ENCODE measurements at places on chromosomes 5 and 9. TPM values are rescaled to one million over a fixed set of nuclear protein-coding genes. Genes with fewer than 3 reads are reported as not detected.

GRCh38 chr9:95409650-95410426, 92.3 kb upstream of the FANCC start:
- DNase-seq, result no peak

Gene NUTM2G
- total RNA-seq, result not detected

DNA sequence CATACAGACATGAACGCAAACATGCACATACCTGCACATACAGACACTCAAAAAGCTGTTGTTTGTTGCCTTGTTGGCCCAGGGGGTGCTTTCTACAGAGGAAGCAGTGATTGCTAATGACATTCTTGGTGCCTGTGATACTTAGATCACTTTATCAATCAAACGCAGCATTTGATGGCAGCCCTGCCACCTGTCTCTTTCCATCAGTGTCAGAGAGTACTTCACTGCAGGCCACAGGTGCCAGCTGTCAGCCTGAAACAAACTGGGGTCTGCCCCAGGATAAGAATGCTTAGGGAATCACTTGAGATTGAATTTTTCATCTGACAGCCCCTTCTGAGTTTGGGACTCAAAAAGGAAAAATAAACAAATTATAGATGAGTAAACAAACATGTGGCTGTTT, 388.9 kb upstream of the SGCD start:
- DNase-seq, result no peak

Gene RXRA
- total RNA-seq, result 5.6 TPM

DNA sequence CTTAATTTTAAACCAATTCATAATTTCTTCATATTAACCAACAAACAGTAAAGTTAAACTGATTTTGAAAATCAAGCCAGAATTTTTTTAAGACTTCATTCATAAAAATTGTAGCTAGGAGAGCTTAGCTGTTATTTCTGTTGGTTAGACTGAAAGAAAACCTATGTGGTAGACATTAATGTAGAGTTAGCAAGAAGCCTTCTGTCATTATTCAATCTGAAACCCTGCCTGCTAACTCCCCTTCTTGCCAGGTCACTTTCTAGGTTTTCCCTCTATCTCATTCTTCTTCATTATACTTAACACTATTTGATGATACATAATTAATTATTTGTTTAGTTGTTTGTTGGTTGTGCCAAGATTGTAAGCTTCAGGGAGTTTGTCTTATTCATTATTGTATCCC, 304.3 kb upstream of the MEF2C start:
- no peak for DNase-seq

- peak; percentile 44 for DNase-seq
Observed at GRCh38 chr9:131627648-131628458, 82.5 kb downstream of the PRRT1B start.

Gene BTNL8
- not detected for total RNA-seq

DNA sequence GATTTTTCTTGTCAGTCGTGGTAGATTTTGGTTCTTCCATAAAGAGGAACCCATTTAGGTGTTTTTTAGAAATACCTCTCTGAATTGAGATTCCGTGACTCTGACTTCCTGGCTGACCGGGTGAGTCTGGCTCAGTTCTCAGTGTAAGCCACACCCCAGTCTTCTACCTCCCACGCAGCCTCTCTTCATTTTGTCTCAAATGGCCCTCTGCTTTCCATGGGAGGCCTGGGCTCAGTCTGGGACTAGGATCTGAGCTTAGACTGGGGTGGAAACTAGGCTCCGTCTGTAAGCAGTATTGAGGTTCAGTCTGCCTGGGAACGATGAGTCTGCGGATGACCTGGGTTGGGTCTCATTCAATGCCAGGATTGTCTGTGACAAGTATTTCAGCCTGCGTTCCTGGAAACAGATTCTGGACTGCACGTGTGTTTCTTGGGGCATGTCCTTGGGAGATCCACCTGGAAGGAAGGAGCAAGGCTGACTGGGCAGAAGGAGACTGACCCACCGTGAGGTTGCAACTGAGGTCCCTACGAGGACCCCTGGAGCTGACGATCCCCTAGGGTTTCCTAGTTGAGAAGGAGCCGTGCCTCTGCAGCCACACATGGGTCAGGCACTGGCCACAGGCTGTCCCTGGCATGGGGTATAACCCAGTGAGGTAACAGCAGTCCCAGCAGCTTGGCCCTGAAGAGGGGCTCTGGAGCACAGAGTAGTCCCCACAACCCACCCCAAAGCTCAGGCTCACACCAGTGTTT, 12.4 kb upstream of the CRB2 start:
- DNase-seq, result peak; percentile 10

DNA sequence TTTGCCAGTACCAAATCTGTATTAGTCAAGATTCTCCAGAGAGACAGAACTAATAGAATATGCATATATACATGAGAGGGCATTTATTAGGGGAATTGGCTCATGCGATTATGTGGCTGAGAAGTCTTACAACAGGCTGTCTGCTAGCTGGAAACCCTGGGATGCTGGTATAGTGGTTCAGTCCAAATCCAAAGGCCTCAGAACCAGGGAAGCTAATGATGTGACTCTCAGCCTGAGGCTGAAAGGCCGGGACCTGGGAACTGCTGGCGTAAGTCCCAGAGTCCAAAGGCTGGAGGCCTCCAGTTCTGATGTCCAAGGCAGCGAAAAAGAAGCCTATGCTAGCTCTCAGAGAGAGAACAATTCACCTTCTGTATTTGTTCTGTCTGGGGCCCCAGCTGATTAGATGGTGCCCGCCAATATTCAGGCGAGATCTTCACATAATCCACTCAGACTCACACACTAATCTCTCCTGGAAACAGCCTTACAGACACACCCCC, 84.1 kb downstream of the KIAA1958 start:
- DNase-seq, result no peak

DNA sequence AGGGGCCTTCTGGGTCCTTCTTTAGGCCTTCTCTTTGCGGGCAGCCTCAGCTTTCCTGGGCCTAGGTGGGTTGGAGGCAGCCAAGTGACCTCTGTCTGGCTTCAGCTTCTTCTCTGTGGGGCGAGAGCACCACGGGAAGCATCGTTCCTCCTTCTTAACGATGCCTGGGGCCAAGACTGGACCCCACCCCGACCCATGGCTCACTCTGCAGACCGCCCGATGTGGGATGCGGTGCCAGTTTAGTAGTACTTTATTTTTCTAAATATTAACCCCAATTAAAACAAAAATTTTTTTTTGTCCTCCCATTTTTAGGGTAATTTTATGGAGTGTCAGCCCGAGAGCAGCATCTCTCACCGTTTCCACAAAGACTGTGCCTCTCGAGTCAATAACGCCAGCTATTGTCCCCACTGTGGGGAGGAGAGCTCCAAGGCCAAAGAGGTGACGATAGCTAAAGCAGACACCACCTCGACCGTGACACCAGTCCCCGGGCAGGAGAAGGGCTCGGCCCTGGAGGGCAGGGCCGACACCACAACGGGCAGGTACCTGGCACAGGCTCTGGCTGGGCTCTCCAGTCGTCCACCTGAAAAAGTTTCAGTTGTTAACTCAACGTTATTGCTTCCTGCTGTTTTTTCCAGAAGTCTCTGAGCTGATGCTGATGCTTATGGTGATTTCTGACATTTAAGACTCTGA, 101.1 kb upstream of the CACNA1B start:
- no peak for DNase-seq

- no peak for DNase-seq
Observed at GRCh38 chr5:173239233-173239593, 4.2 kb upstream of the NKX2-5 start.

GRCh38 chr5:171580502-171581265, 161.2 kb downstream of the FGF18 start:
- no peak for DNase-seq

DNA sequence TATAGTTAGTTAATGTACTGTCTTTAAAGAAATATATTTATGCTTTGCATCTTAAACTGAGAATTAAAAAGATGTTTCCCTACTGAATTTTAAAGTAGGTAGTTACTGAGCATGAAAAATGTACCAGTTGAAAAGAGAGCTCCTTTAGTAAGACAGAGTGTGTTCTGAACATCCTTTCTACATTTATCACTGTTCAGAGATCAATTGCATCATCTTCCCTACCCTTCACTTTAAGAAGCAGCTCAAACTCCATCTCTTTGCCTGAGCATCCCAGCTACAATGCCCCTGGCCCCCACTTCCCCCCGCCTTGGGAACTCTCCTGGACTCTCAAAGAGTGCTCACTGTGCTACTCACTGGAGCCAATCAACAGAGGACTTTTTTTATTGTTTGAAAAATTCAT, 164.7 kb downstream of the GNAQ start:
- no peak for DNase-seq

Gene BARHL1
- not detected for total RNA-seq

GRCh38 chr5:178450121-178451028, 139.8 kb downstream of the COL23A1 start:
- DNase-seq, result no peak

Gene TOMM5
- 46.4 TPM for total RNA-seq

- DNase-seq, result no peak
Observed at GRCh38 chr9:125161284-125161918, 18.1 kb upstream of the SCAI start.

- no peak for DNase-seq
Observed at GRCh38 chr5:147617191-147617606, 107.3 kb upstream of the DPYSL3 start.

GRCh38 chr5:39360471-39361111, 3.7 kb downstream of the C9 start:
- no peak for DNase-seq

- DNase-seq, result no peak
Observed at GRCh38 chr5:107868650-107869409, 198.1 kb upstream of the EFNA5 start.

DNA sequence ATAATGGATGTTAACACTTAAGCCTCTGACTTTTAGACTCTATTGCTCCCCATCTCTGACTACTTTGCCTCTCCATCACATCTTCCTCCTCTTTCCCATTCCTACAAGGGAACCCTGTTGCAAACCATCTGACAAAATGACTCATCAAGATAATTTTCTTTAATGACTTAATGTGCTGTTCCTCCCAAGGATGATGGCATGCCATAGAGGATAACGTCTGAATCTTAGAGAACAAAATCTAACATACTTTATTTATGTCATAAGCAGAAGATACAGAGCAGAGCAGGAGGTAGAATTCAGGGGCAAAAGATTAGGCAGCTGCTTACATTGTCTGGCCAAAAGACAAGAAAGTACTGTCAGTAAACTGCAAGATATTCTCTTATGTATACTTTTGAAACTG, 76.8 kb downstream of the FGF10 start:
- DNase-seq, result no peak

DNA sequence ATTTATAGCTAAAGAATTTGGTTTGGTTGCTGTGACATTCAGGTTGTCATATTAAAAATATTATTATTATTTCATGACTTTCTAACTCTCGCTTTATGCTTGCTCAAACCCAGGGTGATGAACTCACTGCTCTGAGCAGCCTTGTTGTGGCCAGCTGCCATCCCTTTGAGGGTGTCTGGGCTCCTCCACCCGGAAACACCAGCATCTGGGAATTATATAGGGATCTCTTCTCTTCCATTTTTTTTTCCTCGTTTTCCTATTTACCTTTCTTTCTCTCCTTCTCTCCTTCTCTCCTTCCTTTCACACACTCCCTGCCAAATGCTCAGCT, 355.8 kb upstream of the SMARCA2 start:
- no peak for DNase-seq

Gene IER5L
- 8.8 TPM for total RNA-seq

Gene FOXD4L5
- total RNA-seq, result 0.63 TPM

GRCh38 chr9:134936346-134937163, 18.8 kb upstream of the FCN1 start:
- no peak for DNase-seq

DNA sequence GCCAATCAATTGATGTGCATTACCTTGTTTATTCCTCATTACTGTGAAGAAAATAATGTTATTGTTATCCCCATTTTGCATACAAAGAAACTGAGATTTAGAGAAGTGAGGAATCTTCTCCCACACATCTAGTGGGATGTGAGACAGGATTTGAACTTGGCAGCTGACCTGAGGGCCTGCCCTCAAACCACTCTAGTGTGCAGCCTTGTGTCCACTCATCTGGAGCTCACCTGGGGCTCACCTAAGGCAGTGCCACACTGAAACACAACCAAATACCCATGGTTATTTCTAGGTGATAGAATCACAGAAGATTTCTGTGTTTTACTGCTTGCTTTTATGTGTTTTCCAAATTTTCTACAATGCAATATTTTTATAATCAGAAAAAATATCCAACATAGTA, 94.7 kb upstream of the SAP30L start:
- no peak for DNase-seq

- DNase-seq, result no peak
Observed at GRCh38 chr9:88706193-88707113, 171.5 kb downstream of the NXNL2 start.

GRCh38 chr9:34956648-34957047, 1.4 kb upstream of the PHF24 start:
- no peak for DNase-seq

GRCh38 chr5:33079548-33079947, 361.2 kb upstream of the TARS1 start:
- DNase-seq, result no peak

- DNase-seq, result no peak
Observed at GRCh38 chr5:141780240-141780951, 97.8 kb downstream of the PCDH1 start.

DNA sequence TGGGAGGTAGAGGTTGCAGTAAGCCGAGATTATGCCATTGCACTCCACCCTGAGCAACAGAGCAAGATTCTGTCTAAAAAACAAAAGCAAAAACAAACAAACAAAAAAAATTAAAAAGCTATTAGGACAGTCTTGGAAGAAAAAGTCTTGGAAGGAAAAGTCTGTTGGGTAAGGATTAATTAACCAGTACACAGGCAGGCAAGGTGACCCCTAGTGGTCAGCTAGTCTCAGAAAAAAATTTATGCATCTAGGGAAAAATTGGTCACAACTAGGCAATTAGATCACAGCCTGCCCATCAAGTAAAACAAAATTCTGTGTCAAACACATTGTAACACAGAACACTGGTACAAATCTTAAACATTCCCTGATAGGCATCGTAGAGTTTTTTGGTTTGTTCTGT, 6.7 kb upstream of the ANKRD18B start:
- no peak for DNase-seq
